ENCODE measurements at places on chromosomes 1 and 21. TPM values are rescaled to one million over a fixed set of nuclear protein-coding genes. Genes with fewer than 3 reads are reported as not detected.

DNA sequence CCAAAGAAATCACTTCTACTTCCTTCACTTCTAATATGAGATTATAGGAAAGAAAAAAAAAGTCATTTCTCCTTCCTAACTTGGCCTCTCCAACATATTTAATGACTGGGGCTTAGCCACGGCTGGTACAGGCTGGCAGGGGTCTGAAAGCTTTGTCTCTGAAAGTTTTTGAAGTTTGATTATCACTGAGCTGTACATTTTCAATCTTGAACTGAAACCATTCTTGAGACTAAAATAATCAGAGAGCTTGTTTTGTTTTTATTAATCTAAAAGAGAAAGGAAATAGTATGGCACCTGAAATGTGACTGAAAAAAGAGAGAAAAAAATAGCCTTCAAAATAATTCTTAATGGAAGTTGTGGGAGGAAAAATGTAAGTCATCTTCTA lies 3.8 kb upstream of the KRTAP19-8 start:
- no peak for DNase-seq
- no peak overlapping the region for H3K4me3 ChIP-seq
- no peaks in the 10 kb centered on the region for H3K36me3 ChIP-seq
- no peaks in the 10 kb centered on the region for H3K27me3 ChIP-seq
- H3K27ac ChIP-seq, result no peak overlapping the region

The RBM11 gene
- total RNA-seq, result 4.9 TPM

- no peak for DNase-seq
- no peak overlapping the region for H3K27ac ChIP-seq
- no peak overlapping the region for H3K4me3 ChIP-seq
These were observed 68.7 kb downstream of the MORN1 start for GRCh38 chr1:2322581-2323211.

GRCh38 chr21:44374601-44375280 lies 21.3 kb downstream of the TRPM2 start:
- peaks cover 16% of the 10 kb centered on the region for H3K4me1 ChIP-seq
- no peaks in the 10 kb centered on the region for H3K27me3 ChIP-seq
- no peak overlapping the region for H3K27ac ChIP-seq
- no peaks in the 10 kb centered on the region for H3K36me3 ChIP-seq

GRCh38 chr1:177301425-177302124 lies 130.8 kb downstream of the BRINP2 start:
- H3K27ac ChIP-seq, result no peak overlapping the region
- no peaks in the 10 kb centered on the region for H3K36me3 ChIP-seq
- no peak for DNase-seq
- H3K4me3 ChIP-seq, result no peak overlapping the region

GRCh38 chr1:114756949-114757454 lies 782 bp downstream of the CSDE1 start:
- peak overlapping the region; percentile 100 for H3K4me3 ChIP-seq
- no peaks in the 10 kb centered on the region for H3K27me3 ChIP-seq
- H3K4me1 ChIP-seq, result peaks cover 55% of the 10 kb centered on the region
- DNase-seq, result no peak
- H3K36me3 ChIP-seq, result peaks cover 4% of the 10 kb centered on the region

DNA sequence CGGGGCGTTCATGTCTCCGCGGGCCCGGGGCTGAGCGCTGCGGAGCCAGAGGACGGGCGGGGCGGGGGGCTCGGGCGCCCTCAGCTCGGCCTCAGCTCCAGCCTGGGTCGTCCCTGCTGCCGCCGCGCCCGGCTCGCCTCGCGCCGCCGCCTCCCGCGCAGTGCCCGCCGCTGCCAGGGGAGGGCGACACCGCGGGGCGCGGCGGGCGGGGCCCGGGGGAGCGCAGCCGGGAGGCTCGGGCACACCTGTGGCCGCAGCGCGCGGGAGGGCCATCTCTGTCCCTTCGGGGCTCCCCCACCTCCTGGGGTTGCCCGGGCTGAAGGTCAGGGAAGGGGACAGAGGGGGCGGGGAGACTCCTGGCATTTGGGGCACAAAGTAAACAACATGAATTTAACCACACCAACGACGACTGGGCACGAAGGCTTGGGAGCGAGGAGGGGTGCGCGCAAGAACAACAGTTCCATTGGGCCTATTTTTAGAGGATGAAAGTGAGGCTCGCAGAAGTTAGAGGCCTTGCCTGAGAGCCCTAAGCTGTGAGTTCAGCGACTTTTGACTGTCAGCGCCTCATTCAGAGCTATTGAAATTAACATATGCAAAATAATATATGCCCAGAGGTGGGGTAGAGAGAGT lies at the start of gene FAM131C:
Gene FAM131C (minus strand): TSS at position 162 of the 630 bp plus-strand sequence. CDS start 209 bp downstream, outside the sequence.
- DNase-seq, result no peak
- H3K4me3 ChIP-seq, result peak within 1 kb of the TSS; percentile 41
- peaks cover 13% of the 10 kb centered on the region for H3K4me1 ChIP-seq
- no peaks in the 10 kb centered on the region for H3K36me3 ChIP-seq
- no peaks in the 10 kb centered on the region for H3K27me3 ChIP-seq

GRCh38 chr1:6447016-6447817 lies 18.8 kb downstream of the TNFRSF25 start:
- H3K36me3 ChIP-seq, result no peaks in the 10 kb centered on the region
- H3K27ac ChIP-seq, result no peak overlapping the region
- no peak for DNase-seq
- peak overlapping the region; percentile 24 for H3K4me3 ChIP-seq

The TIAM1 gene
- 53.5 TPM for total RNA-seq

- DNase-seq, result no peak
- H3K36me3 ChIP-seq, result no peaks in the 10 kb centered on the region
- H3K4me1 ChIP-seq, result no peaks in the 10 kb centered on the region
- no peak overlapping the region for H3K27ac ChIP-seq
- H3K4me3 ChIP-seq, result no peak overlapping the region
- H3K27me3 ChIP-seq, result no peaks in the 10 kb centered on the region
These were observed 22.6 kb downstream of the FMO5 start for GRCh38 chr1:147202576-147202975.

The COL16A1 gene
- not detected for total RNA-seq

GRCh38 chr1:76124196-76124595 lies 49.6 kb downstream of the ST6GALNAC3 start:
- no peak overlapping the region for H3K4me3 ChIP-seq
- no peak overlapping the region for H3K27ac ChIP-seq
- no peaks in the 10 kb centered on the region for H3K4me1 ChIP-seq
- DNase-seq, result no peak
- no peaks in the 10 kb centered on the region for H3K36me3 ChIP-seq
- no peaks in the 10 kb centered on the region for H3K27me3 ChIP-seq

The BGLAP gene
- total RNA-seq, result 6.4 TPM

The SSBP3 gene
- 124 TPM for total RNA-seq

The BCL2L15 gene
- total RNA-seq, result 1.6 TPM

- peak overlapping the region; percentile 41 for H3K4me3 ChIP-seq
- H3K4me1 ChIP-seq, result peaks cover 79% of the 10 kb centered on the region
These were observed 3.2 kb downstream of the E2F2 start for GRCh38 chr1:23527900-23528249.

GRCh38 chr1:229896306-229896705 lies 170.7 kb upstream of the GALNT2 start:
- H3K27ac ChIP-seq, result no peak overlapping the region
- DNase-seq, result no peak
- H3K4me3 ChIP-seq, result no peak overlapping the region

- no peaks in the 10 kb centered on the region for H3K4me1 ChIP-seq
- DNase-seq, result peak; percentile 23
- no peaks in the 10 kb centered on the region for H3K36me3 ChIP-seq
- no peak overlapping the region for H3K27ac ChIP-seq
These were observed 140.1 kb upstream of the FMN2 start for GRCh38 chr1:239951511-239952140.

The EXTL1 gene
- total RNA-seq, result not detected

The ANGPTL1 gene
- total RNA-seq, result not detected

- peaks cover 4% of the 10 kb centered on the region for H3K27me3 ChIP-seq
- peak; percentile 14 for DNase-seq
- peaks cover 23% of the 10 kb centered on the region for H3K4me1 ChIP-seq
- peak within 1 kb of the TSS; percentile 81 for H3K4me3 ChIP-seq
- H3K27ac ChIP-seq, result peak within 1 kb of the TSS; percentile 71
- no peaks in the 10 kb centered on the region for H3K36me3 ChIP-seq
These were observed at the start of gene CRABP2 for GRCh38 chr1:156705321-156705917. CRABP2 (minus strand) TSS chr1:156705583; CDS start chr1:156705446, 137 bp downstream.

The LPGAT1 gene
- total RNA-seq, result 11.7 TPM

GRCh38 chr1:41232305-41232704 lies 9.8 kb downstream of the SCMH1 start:
- no peak overlapping the region for H3K27ac ChIP-seq
- no peaks in the 10 kb centered on the region for H3K4me1 ChIP-seq
- DNase-seq, result no peak
- H3K27me3 ChIP-seq, result no peaks in the 10 kb centered on the region
- no peaks in the 10 kb centered on the region for H3K36me3 ChIP-seq

The DCAF6 gene
- 27.9 TPM for total RNA-seq

The FAM72D gene
- 4.7 TPM for total RNA-seq

GRCh38 chr1:46412893-46413595 lies 18.9 kb downstream of the FAAH start:
- H3K27me3 ChIP-seq, result no peaks in the 10 kb centered on the region
- no peaks in the 10 kb centered on the region for H3K36me3 ChIP-seq
- no peak overlapping the region for H3K4me3 ChIP-seq
- no peaks in the 10 kb centered on the region for H3K4me1 ChIP-seq
- no peak for DNase-seq
- H3K27ac ChIP-seq, result no peak overlapping the region

GRCh38 chr1:41853907-41854306 lies 64.8 kb downstream of the HIVEP3 start:
- H3K27ac ChIP-seq, result no peak overlapping the region
- H3K4me1 ChIP-seq, result no peaks in the 10 kb centered on the region

- DNase-seq, result no peak
- H3K27ac ChIP-seq, result no peak overlapping the region
- H3K36me3 ChIP-seq, result no peaks in the 10 kb centered on the region
- H3K4me1 ChIP-seq, result no peaks in the 10 kb centered on the region
- no peak overlapping the region for H3K4me3 ChIP-seq
- H3K27me3 ChIP-seq, result no peaks in the 10 kb centered on the region
These were observed 120.5 kb downstream of the IER5 start for GRCh38 chr1:181208967-181209366.

The ASTN1 gene
- not detected for total RNA-seq

The RGS18 gene
- total RNA-seq, result 22.3 TPM

DNA sequence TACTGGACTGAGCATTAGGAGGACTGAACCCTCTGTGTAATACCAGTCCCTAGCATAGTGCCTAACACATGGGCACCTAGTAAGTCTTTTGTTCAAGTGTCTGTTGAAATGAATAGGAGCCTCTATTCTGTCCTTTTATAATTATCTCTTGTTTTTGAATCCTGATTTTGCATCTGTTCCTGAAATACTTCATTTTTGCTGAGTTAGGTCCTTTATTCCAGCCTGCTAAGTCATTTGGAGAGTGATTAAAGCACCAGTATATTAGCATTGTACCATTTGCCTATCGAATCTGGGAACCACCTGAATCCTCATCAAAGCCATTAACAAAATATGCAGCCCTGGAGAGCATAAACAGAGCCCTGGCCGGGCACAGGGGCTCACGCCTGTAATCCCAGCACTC lies 32.3 kb downstream of the YARS1 start:
- peaks cover 28% of the 10 kb centered on the region for H3K36me3 ChIP-seq
- no peak for DNase-seq
- H3K4me3 ChIP-seq, result no peak overlapping the region
- no peaks in the 10 kb centered on the region for H3K4me1 ChIP-seq
- H3K27me3 ChIP-seq, result no peaks in the 10 kb centered on the region

The ARHGEF11 gene
- 54.9 TPM for total RNA-seq

The CD53 gene
- 275 TPM for total RNA-seq

DNA sequence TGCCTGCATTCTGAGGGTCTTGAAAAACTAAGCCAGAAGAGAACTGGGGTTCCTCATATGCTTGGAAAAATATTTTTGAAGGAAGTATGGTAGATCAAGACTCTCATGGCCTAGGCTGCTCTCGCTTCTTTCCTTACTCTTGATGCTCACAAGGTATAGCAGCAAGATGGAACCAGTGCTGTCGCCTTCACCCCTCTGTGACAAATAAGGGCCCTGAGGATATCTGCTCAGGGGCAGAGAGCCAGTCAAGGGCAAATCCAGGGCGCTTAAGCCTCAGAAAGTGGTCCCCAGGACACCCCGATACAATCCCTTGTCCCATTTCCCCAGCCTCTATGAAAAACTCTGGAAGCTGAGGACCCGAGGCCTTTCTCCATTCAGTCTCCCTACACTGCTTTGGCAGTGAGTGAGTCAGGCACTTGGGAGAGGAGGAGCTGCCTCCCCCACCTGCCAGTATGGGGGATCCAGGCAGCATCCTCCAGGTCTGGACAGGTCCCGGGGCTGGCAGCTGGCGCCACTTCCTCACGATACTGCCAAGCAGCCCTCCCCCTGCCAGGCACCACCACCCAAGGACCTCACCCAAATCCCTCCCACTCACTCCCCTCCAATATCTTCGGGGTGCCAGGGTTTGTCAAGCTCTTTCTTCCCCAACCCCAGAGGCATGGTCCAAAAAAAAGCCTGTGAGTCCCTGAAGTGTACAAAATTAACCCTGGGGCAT lies 1.3 kb downstream of the IGSF9 start:
- peaks cover 7% of the 10 kb centered on the region for H3K4me1 ChIP-seq
- peaks cover 8% of the 10 kb centered on the region for H3K27me3 ChIP-seq
- no peak overlapping the region for H3K27ac ChIP-seq
- no peak for DNase-seq

GRCh38 chr1:103341377-103341880 lies 184.1 kb upstream of the RNPC3 start:
- H3K36me3 ChIP-seq, result no peaks in the 10 kb centered on the region
- DNase-seq, result no peak
- no peaks in the 10 kb centered on the region for H3K27me3 ChIP-seq

The ATP1A2 gene
- total RNA-seq, result not detected

- H3K27ac ChIP-seq, result no peak overlapping the region
- DNase-seq, result no peak
- H3K4me1 ChIP-seq, result no peaks in the 10 kb centered on the region
- H3K36me3 ChIP-seq, result no peaks in the 10 kb centered on the region
- H3K4me3 ChIP-seq, result no peak overlapping the region
These were observed 123.5 kb upstream of the NGF start for GRCh38 chr1:115461526-115461925.
